ENCODE measurements at places on chromosomes 5 and 9. TPM values are rescaled to one million over a fixed set of nuclear protein-coding genes. Genes with fewer than 3 reads are reported as not detected.

The TAS2R1 gene
- not detected for total RNA-seq

GRCh38 chr5:180353048-180353979 lies at the start of gene GFPT2:
TSS of gene GFPT2 (minus strand) at chr5:180353336. CDS start at chr5:180353217, 119 bp downstream.
- DNase-seq = peak; percentile 91

- DNase-seq = no peak
Observed at GRCh38 chr9:33227008-33227398, 13.0 kb upstream of the SPINK4 start.

DNA sequence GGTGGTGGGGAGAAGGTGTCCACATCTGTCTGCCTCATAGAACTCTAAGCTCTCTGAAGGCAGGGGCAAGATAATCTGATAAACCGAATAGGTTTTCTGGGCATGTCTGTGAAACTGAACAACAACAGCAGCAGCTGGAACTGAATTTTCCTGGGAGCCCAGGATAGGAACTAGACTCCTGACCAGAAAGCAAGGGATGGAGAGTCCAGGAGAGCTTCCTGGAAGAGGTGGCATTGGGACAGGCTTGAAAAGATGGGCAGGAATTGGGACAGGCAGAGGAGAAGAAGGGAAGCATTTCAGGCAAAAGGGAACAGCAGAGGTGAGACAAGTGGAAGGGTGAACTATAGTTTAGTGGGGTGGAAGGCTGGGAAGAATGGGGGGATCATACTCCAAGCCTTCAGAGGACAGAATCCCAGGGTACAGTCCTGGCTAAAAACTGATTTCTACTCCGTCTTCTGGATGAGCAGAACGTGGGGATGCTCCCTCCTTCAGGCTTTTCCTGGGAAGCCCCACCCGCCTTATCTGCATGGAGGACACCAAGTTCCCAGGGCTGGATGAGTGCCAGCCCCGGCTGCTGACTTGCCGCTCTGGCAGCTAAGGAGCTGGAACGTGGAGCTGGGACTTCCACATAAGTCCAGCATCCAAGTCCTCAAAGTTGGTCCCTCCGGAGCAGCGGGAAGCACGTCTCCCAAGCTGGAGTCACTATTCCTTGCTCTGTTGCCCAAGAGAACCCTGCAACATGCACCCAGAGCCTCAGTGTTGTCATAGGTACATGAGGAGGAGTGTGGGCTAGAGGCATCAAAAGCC lies 13.9 kb upstream of the KIF12 start:
- peak; percentile 56 for DNase-seq

- DNase-seq = no peak
Observed at GRCh38 chr5:178108966-178109365, 4.4 kb upstream of the N4BP3 start.

- peak; percentile 9 for DNase-seq
Observed at GRCh38 chr5:4737868-4738267, 402.3 kb upstream of the ADAMTS16 start.

DNA sequence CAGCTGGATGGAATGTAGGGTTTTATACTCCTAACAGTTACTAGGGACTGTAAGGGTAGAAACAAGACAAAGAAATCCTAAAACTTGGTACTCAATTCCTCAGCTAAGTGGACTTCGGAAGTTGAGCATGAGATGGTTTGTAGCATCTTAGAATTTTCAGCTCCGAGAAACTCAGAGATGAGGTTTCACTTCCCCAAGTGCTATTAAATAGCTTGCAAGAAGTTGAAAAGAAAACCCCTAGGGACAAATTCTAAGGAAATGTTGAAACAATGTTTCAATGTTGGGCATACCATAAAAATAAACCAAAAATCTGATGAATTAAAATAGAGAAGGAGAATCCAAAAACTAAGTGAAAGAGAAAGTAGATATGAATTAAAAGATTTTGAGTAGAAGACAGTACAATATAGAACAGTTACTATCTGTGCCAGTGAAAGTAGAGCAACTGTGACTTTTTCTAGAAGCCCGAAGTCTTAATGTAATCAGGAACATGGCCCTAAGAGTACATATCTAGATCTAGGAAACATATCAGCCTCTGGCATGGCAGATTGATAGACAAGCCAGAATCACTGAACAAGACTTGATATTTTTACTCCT lies 308.6 kb upstream of the RGMB start:
- DNase-seq = no peak

DNA sequence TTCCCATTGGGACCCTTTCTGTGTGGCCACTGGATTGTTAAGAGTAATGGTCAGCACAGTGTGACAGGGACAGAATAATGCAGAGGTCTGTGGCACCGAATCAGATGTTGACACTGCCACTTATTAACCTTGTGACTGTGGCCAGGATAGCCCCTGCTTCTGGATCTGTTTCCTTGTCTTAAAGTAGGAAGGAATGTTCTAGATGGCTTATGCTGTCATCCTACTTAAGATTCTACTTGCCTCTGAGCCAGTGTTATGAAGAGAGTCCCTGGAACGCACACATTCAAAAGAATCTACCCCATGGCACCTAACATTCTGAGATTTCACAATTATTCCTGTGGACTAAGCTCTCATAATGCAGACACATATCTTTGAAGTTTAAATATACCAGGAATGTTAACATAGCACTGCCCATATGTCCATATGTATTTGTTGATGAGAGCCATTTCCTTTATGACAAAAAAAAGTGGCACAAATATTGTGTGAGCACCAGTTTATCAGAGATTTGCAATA lies 612.7 kb downstream of the TLR4 start:
- DNase-seq = no peak
